ENCODE measurements at places on chromosomes 11 and 22. TPM values are rescaled to one million over a fixed set of nuclear protein-coding genes. Genes with fewer than 3 reads are reported as not detected.

OR8G1 gene
- total RNA-seq, result not detected

OR51V1 gene
- not detected for total RNA-seq

PRODH gene
- total RNA-seq, result 1.3 TPM

TREH gene
- total RNA-seq, result not detected

SLC22A6 gene
- total RNA-seq, result not detected

Measured in A549 treated with Hydrocortisone at 1 μM for 4 hours (cell line).